ENCODE measurements at places on chromosomes 7 and 10. TPM values are rescaled to one million over a fixed set of nuclear protein-coding genes. Genes with fewer than 3 reads are reported as not detected.

- H3K36me3 ChIP-seq: no peaks in the 10 kb centered on the region
- no peak for DNase-seq
- no peaks in the 10 kb centered on the region for H3K27me3 ChIP-seq
- peaks cover 2% of the 10 kb centered on the region for H3K4me1 ChIP-seq
- H3K27ac ChIP-seq: no peak overlapping the region
Observed at GRCh38 chr7:30351286-30351685, 66.9 kb downstream of the ZNRF2 start.

DNA sequence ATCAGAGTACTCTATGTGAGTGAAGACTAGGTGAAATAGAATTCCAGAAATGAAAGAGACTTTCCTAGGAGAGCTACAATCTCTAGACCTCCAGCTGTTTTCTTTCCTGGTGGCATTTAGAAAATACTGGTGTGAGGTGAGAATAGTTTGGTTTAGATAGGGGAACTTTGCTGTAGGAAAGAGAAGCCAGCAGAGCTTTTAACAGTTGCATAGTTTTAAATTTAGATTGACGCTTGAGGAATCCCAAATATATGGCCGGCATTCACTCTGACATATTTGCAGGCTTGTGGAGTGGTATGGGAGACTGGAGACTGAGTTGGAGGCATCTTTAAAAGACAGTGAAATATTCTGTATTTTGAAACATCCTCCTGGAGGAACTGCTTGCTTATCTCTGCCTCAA lies 94.3 kb upstream of the ETV1 start:
- no peak overlapping the region for H3K27ac ChIP-seq
- H3K4me1 ChIP-seq: no peaks in the 10 kb centered on the region
- H3K27me3 ChIP-seq: no peaks in the 10 kb centered on the region
- H3K4me3 ChIP-seq: no peak overlapping the region

GRCh38 chr10:44968091-44968490 lies 8.5 kb downstream of the RASSF4 start:
- H3K36me3 ChIP-seq: no peaks in the 10 kb centered on the region
- no peak for DNase-seq
- H3K4me1 ChIP-seq: peaks cover 31% of the 10 kb centered on the region

Gene IDI2
- total RNA-seq: not detected

Gene VSTM4
- 1.0 TPM for total RNA-seq

GRCh38 chr7:1593091-1593866 lies 23.4 kb upstream of the PSMG3 start:
- H3K4me3 ChIP-seq: no peak overlapping the region
- no peaks in the 10 kb centered on the region for H3K27me3 ChIP-seq
- no peak for DNase-seq
- no peaks in the 10 kb centered on the region for H3K36me3 ChIP-seq

Gene ACSM6
- not detected for total RNA-seq

Data from liver (tissue), 10 donors.